Uterus (tissue), 4 donors: ENCODE measurements at places on chromosomes 4 and X. TPM values are rescaled to one million over a fixed set of nuclear protein-coding genes. Genes with fewer than 3 reads are reported as not detected.

- no peak for DNase-seq
- no peaks in the 10 kb centered on the region for H3K36me3 ChIP-seq
- no peaks in the 10 kb centered on the region for H3K27me3 ChIP-seq
- H3K4me3 ChIP-seq = no peak overlapping the region
Observed at GRCh38 chr4:21041708-21042107, 341.4 kb downstream of the PACRGL start.

The STPG2 gene
- total RNA-seq = 1.0 TPM

DNA sequence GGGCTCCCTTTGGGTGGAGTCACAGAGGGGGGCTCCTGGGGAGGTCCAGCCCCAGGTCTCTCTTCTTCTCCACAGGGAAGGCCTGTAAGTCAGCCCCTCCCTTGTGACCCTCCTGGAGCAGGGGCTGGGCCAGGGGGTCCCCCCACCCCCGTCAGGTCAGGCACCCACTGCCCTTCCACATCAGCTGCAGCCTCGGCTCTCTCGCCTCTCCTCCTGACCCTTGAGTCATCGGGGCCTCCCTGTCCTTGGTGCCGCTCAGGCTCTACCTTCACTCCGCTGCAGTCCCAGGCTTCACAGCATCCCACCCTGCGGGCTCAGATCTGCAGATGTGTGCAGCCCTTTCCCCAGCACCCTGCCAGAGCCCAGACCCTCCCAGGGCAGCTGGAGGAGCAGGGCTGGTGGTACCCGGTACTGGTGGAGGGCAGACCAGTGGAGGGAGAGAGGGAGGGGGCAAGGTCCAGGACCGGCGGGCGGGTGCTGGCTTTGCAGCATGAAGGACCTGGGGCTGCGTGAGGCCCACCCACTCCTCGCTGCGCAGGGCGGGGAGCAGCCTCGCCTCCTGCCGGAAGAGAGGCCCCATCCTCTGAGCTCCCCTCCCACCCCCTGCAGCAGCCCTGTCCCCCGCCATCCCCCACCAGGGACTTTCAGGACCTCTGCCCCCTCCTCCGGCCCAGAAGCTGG lies 117.1 kb downstream of the FAM53A start:
- H3K4me3 ChIP-seq = no peak overlapping the region
- DNase-seq = no peak
- H3K4me1 ChIP-seq = no peaks in the 10 kb centered on the region
- H3K36me3 ChIP-seq = no peaks in the 10 kb centered on the region
- H3K27me3 ChIP-seq = peaks cover 27% of the 10 kb centered on the region
- no peak overlapping the region for H3K27ac ChIP-seq

The CNKSR2 gene
- 20.2 TPM for total RNA-seq

GRCh38 chr4:110201502-110201901 lies 3.1 kb upstream of the ELOVL6 start:
- no peak overlapping the region for H3K27ac ChIP-seq
- H3K36me3 ChIP-seq = no peaks in the 10 kb centered on the region
- H3K27me3 ChIP-seq = no peaks in the 10 kb centered on the region
- no peaks in the 10 kb centered on the region for H3K4me1 ChIP-seq

DNA sequence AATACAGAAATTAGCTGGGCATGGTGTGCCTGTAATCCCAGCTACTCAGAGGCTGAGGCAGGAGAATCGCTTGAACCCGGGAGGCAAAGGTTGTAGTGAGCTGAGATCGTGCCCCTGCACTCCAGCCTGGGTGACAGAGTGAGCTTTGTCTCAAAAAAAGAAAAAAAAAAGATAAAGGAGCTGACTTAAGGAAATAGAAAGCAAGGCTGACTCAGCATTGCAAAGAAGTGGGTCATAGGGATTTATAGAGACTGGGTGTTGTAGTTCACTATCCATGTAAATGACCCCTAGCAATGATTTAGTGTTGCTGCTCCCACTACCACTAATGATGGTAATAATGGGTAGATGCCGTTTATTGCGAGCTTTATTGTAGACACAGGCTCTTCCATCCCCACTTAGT lies 47.6 kb downstream of the ADD1 start:
- H3K27ac ChIP-seq = no peak overlapping the region
- H3K4me3 ChIP-seq = no peak overlapping the region
- no peaks in the 10 kb centered on the region for H3K36me3 ChIP-seq
- no peaks in the 10 kb centered on the region for H3K4me1 ChIP-seq
- no peaks in the 10 kb centered on the region for H3K27me3 ChIP-seq

DNA sequence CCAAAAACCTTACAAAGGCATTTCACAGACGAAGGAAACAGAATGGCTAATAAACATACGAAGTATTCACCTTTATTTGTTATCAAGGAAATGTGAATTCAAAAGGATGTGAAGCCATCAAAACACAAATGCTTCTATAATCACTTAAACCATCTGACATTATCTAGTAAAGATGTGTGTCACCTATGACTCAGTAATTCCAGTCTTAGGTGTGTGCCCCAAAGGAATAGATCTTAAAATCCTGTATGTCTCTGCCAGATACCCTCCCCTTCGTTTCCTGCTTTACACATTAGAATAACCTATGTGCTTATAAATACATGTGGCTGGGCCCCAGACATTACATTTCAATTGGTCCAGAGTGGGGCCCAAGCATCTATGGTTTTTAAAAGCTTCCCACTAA lies 41.8 kb upstream of the CEP135 start:
- H3K4me3 ChIP-seq = no peak overlapping the region
- no peak overlapping the region for H3K27ac ChIP-seq
- H3K27me3 ChIP-seq = no peaks in the 10 kb centered on the region
